ENCODE measurements at places on chromosomes 3 and 15.

DNA sequence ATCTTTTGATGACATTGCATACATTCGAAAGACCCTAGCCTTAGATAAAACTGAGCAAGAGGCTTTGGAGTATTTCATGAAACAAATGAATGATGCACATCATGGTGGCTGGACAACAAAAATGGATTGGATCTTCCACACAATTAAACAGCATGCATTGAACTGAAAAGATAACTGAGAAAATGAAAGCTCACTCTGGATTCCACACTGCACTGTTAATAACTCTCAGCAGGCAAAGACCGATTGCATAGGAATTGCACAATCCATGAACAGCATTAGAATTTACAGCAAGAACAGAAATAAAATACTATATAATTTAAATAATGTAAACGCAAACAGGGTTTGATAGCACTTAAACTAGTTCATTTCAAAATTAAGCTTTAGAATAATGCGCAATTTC is 16.7 kb downstream of the KCNMB3 start:
- DNase-seq, result no peak

DNA sequence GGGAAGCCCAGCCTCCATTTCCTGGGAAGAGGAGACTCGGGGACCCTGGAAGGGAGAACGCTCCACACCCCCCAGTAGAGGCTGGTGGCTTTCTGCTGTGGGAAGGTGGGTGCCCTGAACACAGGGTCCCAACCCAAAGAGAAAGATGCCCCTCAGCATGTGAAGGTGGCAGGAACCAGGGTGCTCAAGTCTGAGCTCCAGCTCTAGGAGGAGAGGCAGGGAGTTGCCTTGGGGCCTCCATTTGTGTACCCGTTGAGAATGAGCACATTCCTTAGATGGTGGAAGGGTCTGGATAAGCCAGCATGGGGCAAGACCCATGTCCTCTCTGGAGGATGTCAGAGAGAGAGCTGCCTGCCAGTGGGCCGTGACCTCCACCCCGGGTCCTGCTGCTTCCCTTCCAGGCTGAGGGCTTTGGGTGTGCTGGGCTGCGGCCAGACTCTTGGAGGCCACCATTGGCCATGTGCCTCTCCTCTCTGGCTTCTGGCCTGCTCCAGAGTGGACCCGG is 212.4 kb downstream of the TBC1D2B start:
- no peak for DNase-seq

GRCh38 chr15:67832031-67832551 is 6.8 kb downstream of the SKOR1 start:
- DNase-seq, result no peak

DNA sequence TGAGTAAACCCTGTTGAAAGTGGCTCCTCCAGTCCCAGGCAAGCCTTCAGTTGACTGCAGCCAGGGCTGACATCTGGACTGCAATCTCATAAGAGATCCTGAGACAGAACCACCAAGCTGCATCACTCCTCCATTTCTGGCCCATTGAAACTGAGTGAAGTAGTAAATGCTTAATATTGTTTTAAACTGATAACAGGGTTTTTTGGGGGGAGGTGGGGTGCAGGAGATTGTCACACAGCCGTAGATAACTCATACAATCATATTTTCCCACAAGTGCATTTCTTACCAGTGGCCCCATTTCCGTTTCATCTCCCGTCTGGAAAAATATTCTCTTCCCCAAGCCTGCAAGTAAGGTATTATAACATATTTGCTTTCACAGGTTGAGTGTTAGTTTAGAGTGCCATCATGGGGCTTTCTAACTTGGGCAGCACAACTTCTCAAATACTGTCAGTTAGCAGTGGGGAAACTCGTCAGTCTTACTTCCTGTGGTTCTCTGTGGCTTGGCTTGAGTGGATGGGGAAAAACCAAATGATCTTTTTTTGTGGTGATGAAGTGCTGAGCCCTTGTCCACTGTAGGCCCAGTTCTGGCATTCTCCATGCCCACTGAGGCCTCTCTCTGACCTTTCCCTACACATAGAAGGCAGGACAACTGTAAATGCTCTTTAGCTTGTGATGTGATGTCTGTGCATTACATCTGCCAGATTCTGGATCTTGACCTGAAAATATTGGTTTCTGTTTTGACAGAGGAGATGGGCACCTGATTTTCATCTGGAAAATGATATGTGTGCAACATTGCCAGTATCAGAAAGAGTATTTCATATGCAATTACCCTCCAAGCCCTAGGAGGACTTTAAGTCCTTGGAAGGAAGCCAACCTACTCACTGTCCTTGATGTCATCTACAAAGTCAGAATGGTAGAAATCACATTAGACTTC is 90.1 kb upstream of the BHLHE40 start:
- DNase-seq, result peak; percentile 28
